IPS DF 6.9 (cell line): ENCODE measurements at places on chromosomes 13 and 19.

GRCh38 chr19:7242601-7243258 is 51.5 kb downstream of the INSR start:
- no peak for DNase-seq

GRCh38 chr19:49489601-49490167 is 2.3 kb downstream of the RPL13A start:
- no peak for DNase-seq

GRCh38 chr19:40717325-40717879 is 490 bp downstream of the ITPKC start:
- no peak for DNase-seq

DNA sequence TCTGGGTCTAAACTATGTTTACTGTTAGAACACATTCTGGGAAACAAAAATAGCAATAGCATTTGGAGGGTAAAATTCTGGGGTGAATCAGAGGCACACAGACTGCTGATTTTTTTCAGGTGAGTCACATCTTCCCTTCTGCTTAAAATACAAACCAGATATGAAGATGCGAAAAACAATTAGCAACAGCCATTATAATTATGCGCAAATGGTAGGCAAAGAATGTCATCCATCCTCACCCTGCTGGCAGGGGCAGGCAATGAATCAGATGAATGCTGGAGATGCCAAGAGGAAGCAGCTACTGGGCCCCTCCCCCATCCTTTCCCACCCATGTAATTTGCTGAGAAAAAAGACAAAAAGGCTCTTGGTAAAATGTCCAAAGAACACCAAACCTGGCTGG is 282.9 kb downstream of the KLF5 start:
- no peak for DNase-seq

- DNase-seq = no peak
Observed at GRCh38 chr19:5096536-5096935, 127.6 kb downstream of the KDM4B start.

DNA sequence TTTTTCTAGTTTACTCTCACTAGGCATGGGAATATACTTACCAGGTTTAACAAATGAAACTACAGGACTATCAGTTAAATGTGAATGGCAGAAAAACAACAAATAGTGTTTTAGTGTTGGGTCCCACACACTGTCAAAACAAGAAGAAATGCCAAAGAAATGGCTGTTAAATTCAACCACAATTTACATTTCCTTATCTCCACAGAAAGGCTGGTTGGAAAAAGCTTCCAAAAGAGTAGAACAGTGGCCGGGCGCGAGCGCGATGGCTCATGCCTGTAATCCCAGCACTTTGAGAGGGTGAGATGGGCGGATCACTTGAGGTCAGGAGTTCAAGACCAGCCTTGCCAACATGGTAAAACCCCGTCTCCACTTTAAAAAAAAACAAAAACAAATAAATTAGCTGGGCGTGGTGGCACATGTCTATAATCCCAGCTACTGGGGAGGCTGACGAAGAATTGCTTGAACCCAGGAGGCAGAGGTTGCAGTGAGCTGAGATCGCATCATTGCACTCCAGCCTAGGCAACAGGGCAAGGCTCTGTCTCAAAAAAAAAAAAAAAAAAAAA is 66.5 kb downstream of the SERP2 start:
- DNase-seq = no peak

GRCh38 chr13:35994131-35994966 is 136.8 kb downstream of the DCLK1 start:
- no peak for DNase-seq

DNA sequence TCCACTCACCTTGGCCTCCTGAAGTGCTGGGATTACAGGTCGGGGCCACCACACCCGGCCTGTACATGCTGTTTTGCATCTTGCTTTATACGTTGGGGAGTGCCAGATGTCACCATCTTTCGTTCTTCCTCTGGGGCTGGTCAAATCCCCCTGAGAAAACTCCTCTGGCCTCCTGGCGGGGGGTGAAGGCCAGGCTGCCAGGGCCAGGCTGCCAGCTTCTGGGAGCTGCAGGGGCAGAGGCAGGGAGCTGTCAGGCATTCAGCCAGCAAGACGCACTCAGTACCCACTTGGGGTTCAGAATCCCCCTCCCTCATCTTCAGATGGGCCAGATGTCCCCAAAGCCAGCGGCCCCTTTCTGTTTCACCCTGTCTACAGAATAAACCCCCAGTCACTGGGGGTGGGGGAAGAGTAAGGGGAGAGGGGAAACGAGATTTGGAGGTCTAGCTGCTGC is 16.1 kb downstream of the ZSWIM9 start:
- no peak for DNase-seq

GRCh38 chr13:32645854-32646253 is 59.6 kb downstream of the PDS5B start:
- DNase-seq = no peak

DNA sequence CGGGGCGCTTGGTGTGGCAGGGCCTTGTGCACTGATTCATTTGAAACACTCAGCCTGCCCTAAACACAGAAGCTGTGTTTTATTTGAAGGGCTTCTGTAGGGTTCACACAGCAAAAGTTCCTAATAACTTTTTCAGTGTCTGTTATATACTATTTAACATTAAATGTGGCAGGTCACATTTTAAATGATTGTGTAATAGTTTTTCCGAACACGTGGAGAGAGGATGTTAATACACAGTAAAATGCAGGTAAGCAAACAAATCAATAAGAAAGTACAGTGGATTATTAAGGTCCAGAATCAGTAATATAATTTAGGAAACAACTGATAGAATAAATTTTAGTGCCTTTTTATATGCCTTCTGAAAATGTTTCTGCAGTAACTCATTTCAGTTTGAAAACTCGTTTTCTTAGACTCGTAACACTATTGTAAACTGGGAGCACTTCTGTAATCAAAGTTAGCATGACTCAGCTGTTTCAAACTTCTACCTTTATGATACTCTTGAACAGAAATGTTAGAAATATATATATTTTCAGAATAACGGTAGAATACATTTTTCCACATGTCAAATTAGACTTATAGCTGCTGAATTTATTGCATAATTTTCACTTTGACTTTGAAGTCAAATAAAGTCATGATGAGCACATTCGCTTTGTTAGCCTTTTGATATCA is 70.1 kb downstream of the GGACT start:
- DNase-seq = no peak

DNA sequence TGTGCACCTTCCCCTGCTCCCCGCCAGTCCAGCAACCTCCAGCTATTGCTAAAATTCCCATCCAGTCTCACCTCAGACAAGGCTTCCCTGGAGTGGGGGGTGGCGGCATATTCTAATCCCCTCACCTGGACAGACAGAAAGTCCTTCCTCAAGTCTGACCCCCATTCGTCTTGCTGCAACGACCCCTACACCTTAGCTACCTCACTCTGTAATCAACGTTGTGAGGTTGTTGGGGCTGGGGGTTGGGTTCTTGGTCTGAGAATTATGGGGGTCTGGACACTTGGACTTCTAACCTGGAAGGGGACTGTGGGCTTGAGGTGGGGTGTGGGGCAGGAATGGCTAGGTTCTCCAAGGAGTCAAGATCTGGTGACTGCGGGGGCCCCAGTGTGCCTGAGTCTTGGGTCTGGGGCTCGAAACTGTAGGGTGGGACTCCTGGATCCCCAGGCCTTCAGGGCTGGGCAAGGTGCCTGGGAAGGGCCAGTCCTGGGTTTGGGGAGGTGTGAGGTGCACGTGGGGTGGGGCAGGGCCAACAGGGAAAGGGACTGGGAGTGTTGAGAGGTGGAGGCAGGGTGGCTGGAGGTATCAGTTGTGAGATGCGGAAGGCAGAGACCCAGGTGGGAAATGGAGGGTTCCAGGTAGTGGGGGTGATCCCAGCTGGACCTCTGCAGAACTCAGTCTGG is 1.3 kb downstream of the FOXA3 start:
- DNase-seq = no peak

GRCh38 chr19:29504454-29504853 is 21.3 kb upstream of the VSTM2B start:
- DNase-seq = no peak

- no peak for DNase-seq
Observed at GRCh38 chr19:56105090-56105701, 15.9 kb downstream of the ZNF787 start.

DNA sequence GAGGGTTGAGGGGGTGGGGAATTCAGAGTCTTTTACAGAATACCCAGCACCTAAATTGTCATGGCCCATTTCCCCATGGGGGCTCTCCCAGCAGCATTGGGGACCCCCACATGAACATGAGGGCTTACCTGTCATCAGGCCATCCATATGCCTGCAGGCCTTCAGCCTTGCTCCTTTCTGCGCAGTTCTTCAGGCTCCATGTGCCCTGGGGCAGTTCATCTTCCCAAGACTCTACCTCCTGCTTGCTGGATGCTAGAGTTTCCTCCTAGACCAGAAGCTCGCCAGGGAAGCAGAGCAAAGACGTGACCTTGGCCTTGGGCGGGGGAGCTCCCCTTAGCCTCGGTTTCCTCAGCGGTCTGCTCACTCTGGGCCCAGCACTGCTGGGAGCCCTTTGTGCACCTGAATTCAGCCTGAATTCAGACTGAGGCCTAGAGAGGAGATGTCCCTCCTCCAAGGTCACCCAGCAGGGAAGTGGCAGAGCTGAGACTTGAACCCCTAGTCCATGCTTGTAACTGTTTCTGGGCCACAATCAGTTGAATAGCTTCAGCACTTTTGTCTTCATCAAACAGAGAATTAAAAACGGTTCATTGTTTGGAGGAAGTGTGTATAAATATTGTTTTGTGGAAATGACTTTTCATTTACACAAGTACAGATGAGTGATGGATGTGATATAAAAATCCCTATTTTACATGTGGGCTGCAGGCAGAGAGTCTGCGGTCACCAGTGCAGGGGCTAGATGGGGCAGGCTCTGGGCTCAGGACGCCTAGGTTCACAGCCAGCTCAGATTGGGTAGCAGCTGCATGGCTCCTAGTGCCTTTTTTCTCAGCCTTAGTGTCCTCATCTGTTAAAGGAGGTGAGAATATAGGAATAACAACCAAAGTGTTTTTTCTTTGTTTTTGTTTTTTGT is 9.5 kb downstream of the PPP5C start:
- DNase-seq = no peak

DNA sequence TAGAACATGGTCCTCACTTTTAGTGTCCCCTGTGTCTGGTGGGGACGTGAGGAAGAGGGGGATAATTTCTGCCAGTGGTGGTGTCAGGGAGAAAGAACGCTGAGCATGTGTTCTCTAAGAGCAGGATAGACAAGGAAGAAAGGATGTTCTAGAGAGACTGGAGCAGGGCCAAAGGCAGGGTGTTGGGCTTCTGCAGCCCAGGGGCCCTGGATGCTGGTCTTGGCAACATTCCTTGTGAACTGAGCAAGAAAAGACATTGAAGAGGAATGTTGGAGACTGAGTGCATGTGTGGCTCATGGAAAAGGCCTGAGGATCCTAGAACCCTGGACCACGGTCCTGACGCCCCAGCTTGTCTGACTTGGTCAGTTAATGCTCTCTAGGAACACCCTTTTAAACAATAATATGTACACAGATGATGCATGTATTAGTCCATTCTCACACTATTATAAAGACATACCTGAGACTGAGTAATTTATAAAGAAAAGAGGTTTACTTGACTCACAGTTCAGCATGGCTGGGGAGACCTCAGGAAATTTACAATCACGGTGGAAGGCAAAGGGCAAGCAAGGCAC is 33.6 kb upstream of the SLC10A2 start:
- no peak for DNase-seq

GRCh38 chr19:46107371-46107770 is 17.1 kb downstream of the IGFL3 start:
- DNase-seq = no peak

GRCh38 chr13:94286581-94286980 is 192.9 kb downstream of the DCT start:
- DNase-seq = no peak

DNA sequence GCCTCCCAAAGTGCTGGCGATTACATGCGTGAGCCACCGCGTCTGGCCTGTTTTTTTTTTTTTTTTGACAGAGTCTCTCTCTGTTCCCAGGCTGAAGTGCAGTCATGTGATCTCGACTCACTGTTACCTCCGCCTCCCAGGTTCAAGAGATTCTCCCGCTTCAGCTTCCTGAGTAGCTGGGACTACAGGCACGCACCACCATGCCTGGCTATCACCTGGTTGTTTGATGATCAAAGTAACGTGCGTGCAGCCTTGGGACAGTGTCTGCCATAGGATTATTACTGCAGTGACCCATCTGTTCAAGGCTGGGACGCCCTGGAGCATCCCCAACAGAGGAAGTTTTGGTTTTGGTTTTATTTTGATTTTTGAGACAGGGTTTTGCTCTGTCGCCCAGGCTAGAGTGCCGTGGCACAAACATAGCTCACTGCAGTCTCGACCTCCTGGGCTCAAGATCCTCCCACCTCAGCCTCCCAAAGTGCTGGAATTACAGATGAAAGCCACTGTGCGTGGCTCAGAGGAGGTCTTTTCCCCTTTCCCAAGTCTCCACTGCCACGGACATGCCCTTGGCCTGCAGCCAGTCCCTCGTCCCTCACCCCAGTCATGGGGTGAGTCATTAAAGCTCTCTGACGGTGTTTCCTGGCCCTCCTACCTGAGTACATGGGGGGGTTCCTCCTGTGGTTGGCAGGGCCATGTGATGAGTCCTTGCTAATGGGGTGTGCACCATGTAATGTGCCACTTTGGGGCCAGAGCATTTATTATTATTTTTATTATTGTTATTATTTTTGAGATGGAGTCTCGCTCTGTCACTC is 65.6 kb downstream of the IER2 start:
- no peak for DNase-seq

DNA sequence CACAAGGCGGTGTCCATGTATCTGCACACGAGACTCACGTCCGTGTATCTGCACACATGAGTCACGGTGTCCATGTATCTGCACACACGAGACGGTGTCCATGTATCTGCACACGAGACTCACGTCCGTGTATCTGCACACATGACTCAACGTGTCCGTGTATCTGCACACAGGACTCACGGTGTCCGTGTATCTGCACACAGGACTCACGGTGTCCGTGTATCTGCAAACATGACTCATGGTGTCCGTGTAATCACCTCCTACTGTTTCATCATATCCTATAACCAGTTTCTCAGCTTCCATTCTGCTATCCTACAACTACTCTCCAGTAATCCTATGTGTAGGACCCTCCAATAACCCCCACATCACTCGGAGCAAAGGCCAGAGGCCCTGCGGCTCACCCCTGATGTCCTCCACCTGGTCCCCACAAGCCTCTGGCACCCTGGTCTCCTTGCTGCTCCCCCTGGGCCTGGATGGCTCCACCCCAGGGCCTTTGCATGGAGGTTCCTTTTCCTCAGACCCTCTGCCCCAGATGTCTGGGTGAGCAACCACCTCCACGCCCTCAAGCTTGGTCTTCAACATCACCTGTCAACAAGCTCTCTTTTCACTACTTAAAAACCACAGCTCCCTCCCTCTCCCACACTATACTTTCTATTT is 2.5 kb upstream of the TMEM255B start:
- no peak for DNase-seq

DNA sequence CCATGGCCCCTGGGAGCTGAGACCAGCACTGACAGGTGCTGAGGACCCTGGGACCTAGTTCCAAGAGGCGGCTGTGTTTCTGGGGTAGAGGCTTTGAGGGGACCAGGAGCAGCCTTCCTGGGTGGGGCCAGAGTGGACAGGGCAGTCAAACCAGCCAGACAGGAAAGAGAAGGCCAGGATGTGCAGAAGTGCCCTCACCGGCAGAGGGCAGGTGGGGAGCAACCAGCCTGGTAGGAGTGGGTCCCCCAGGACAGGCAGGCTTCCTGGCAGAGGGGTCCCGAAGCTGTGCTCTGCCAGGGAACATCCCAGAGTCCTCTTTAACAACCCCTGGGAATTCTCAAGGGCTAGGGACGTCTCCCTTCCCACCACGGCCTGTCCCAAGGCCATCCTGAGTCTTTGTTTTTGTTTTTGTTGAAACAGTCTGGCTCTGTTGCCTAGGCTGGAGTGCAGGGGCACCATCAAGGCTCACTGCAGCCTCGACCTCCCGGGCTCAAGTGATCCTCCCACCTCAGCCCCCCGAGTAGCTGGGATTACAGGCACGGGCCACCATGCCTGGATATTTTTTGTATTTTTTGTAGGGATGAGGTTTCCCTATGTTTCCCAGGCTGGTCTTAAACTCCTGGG is 3.0 kb upstream of the HIPK4 start:
- DNase-seq = no peak
